Left hindlimb (tissue), 1 donor: ENCODE measurements at places on chromosomes 6 and 20.

- no peak for DNase-seq
These were observed 85.6 kb upstream of the RIN2 start for GRCh38 chr20:19672498-19672897.

GRCh38 chr6:6058054-6058444, 51.3 kb upstream of the NRN1 start:
- DNase-seq, result no peak

DNA sequence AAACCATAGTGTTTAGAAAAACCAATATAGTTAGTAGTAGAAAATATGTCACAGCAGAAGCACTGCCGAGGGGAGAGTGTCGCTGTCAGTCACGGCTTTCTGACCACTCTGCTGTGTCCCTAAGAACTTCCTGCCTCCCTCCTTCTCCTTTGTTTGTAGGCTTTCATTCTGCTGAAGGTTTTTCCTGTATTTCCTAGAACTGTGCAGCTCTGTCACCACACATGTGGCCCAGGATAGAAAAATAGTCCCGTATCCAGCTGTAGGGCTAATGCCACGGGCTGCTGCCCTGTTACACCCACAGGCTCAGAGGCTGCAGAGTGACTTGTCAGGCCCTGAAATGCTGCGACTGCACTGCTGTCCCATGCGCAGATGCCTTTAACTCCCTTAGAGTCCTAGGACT, 52.6 kb upstream of the SYNJ2 start:
- DNase-seq, result no peak

- no peak for DNase-seq
These were observed 52.5 kb downstream of the ALDH5A1 start for GRCh38 chr6:24547243-24547642.

- no peak for DNase-seq
These were observed 5.2 kb upstream of the RSPH4A start for GRCh38 chr6:116611056-116611455.

DNA sequence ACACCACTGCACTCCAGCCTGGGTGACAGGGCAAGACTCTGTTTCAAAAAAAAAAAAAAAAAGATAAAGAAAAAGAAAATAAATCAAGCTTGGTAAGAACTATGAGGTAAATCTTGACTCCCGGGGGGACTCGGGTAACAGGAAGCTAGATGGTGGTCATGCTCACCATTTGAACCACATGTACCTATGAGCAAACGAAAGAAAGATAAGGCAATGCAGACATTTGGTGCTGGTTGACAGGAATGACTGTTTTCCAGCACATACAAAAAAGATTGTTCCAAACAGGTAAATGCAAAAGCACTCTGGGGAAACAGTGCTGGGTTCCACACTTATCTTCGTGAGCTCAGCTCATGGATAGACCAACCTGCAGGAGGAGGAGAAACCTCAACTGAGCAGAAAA, 22.8 kb upstream of the PTPN1 start:
- DNase-seq, result no peak

GRCh38 chr6:160088069-160088783, 33.4 kb upstream of the SLC22A1 start:
- peak; percentile 76 for DNase-seq
